ENCODE measurements at places on chromosomes 5 and 9. TPM values are rescaled to one million over a fixed set of nuclear protein-coding genes. Genes with fewer than 3 reads are reported as not detected.

DNA sequence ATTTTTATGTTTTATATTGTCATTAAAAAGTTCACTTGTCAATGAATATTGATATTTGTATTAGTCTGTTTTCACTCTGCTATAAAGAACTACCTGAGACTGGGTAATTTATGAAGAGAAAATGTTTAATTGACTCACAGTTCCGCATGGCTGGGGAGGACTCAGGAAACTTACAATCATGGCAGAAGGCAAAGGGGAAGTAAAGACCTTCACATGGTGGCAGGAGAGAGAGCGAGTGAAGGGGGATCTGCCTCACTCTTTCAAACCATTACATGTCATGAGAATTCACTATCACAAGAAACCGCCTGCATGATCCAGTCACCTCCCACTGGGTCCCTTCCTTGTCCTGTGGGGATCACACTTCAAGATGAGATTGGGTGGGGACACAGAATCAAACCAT lies 27.4 kb downstream of the SRD5A1 start:
- no peak for DNase-seq

- DNase-seq, result no peak
Observed at GRCh38 chr9:125894566-125894965, 147.4 kb downstream of the PBX3 start.

The ARHGEF37 gene
- polyA plus RNA-seq, result 0.74 TPM

DNA sequence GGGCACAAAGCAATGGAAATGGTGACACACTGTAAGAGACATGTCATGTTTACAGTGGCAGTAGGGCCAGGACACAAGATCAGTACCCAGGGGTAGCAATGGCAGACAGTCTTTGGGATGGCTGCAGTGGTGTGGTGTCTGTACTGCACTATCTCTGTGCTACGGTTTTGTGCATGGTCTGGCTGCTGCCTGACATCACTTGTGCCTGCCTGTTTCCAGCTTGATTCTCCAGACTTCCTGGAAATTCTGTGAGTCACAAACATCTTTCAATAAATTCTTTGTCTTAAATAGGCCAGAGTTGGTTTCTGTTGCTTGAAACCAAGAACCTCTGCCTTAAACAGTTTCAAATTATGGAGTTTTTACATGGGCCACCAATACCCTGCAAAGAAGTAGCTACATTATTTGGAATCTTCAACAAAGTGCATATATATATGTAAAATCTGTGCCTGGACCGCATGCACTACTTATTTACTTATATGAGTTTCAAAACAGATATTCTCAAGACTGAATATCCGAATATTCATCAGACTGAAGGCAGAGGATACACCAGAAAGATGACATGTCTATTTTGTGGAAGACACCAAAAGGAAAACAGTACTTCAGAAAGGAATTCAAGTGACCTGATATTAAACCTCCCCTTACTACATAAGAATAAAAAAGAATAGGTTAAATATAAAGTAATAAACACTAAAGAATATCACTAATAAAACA lies 188.1 kb downstream of the RFX3 start:
- no peak for DNase-seq

The SCGB3A2 gene
- not detected for polyA plus RNA-seq

The IFNA17 gene
- not detected for polyA plus RNA-seq

The NEUROG1 gene
- polyA plus RNA-seq, result not detected

DNA sequence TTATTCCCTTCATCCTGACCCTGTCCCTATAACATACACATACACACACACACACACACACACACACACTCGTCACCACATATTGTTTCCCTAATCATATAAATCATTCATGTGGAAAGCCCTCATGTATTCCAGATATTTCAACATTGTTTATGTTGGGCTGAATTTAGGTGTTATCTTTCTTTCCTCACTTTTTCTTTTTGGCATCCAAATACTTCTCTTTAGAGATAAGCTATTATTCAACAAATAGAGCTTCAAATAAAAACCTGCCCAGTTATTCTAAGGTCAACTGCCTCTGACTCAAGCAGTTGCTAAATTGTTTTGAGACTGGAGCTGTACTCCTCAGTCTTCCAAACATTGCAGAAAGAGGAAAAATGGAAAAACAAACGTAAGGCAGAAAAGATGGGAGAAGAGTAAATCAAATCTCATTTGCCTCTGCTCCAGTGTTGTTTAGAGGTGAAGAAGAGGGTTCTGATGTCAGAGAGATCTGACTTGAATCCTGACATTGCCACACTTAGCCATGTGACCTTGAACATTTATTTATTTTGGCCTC lies 215.7 kb downstream of the GAS1 start:
- DNase-seq, result no peak

- DNase-seq, result no peak
Observed at GRCh38 chr9:95101326-95101725, 216.2 kb downstream of the FANCC start.

The OBP2B gene
- not detected for polyA plus RNA-seq

The PPP2R2B gene
- not detected for polyA plus RNA-seq

DNA sequence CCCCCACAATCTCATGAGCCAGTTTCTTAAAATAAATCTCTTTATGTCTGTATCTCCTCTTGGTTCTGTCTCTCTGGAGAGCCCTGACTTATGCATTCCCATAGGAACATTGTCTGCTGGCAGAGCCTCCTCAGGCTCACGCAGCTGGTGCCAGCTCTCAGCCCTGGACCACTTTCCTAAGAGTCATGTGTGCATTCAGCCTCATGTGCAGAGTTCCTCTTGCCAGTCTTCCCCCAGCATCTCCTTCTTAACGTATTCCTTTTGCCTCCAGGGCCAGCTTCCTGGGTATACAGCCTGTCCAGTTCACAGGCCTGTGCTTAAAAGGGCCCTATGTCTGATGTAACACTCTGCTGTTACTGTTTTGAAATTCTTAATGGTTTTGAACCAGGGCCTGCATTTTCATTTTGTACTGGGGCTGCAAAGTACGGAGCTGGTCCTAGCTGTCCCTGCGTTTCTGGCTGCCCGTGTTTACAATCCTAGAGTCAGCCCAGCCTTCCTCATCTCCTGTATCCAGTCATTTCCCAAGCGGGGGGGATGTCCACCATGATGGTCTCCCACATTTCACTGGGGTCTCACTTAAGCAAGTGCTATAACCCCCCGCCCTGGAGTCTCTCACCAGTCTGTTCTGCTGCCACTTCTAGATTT lies 18.1 kb downstream of the ANKRD33B start:
- DNase-seq, result no peak

GRCh38 chr9:20872340-20872977 lies 159.0 kb downstream of the HACD4 start:
- DNase-seq, result peak; percentile 67

The CDH9 gene
- polyA plus RNA-seq, result not detected

The LCN15 gene
- not detected for polyA plus RNA-seq

DNA sequence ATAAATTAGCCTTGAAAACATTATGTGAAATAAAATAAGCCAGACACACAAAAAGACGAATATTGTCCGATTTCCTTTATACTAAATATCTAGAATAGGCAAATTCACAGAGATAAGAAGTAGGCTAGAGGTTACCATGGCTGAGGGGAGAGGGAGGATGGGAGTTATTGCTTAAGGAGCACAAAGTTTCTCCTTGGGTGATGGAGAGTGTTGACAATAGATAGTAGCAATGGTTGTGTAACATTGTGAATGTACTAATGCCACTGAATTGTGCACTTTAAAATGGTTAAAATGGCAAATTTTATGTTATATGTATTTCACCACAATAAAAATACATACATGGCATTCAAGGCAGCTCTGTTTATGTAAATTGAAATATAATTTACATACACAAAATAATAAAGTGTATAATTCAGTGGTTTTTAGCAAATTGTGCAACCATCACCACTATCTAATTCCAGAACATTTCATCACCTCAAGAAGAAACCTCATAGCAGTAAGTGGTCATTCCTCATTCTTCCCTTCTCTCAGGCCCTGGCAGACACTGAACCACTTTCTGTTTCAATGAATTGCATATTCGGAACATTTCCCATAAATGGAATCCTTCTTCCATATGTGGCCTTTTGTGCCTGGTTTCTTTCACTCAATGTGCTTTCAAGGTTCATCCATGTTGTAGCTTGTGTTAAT lies 59.2 kb downstream of the NDST1 start:
- peak; percentile 50 for DNase-seq

- DNase-seq, result peak; percentile 52
Observed at GRCh38 chr9:21434202-21435014, 5.8 kb upstream of the IFNA1 start.

DNA sequence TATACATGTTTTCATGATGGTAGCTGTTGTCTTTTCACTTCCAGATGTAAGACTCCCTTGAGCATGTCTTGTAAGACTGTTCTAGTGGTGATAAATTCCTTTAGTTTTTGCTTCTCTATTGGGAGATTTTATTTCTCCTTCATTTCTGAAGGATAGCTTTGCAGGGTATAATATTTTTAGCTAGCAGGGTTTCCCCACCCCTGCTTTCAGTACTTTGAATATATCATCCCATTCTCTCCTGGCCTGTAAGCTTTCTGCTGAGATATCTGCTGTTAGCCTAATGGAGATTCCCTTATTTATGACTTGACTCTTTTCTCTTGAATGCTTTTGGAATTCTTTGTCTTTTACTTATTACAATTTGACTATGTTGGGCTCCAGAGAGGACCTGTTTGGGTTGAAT lies 211.0 kb downstream of the GDNF start:
- no peak for DNase-seq

DNA sequence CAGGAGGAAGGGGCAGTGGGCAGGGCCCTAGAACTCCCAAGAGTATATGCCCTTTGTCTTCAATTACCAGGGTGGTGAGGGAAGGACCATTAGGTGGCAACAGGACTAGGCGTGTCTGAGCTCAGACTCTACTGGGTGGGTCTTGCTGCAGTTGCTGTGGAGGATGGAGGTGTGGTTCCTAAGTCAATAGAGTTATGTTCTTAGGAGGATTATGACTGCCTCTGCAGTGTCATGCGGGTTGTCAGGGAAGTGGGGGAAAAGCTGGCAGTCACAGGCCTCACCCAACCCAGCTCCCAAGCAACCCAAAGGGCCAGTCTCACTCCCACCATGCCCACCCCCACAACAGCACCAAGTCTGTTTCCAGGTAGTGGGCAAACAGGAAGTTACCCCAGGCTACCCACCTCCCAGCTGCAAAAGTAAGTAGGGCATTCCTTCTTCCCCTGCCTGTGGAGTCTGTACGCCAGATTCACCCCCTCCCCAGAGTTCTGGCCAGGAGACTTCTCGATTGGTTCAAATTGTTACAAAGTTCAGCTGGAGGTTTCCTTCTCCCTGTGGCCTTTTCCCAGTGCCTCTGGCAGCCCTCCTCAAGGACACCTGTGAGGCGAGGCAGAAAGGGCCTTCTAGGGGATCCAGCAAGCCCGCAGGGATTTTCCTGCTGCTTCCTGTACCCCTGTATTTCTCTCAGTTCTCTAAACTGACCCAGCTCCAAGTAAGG lies 145.3 kb downstream of the HINT1 start:
- no peak for DNase-seq

- no peak for DNase-seq
Observed at GRCh38 chr9:19876569-19877316, 87.9 kb upstream of the SLC24A2 start.

GRCh38 chr5:59264639-59265245 lies 628.8 kb downstream of the PDE4D start:
- DNase-seq, result no peak

The FBXW5 gene
- 31.2 TPM for polyA plus RNA-seq

GRCh38 chr5:16461782-16462181 lies 3.8 kb downstream of the ZNF622 start:
- peak; percentile 91 for DNase-seq

DNA sequence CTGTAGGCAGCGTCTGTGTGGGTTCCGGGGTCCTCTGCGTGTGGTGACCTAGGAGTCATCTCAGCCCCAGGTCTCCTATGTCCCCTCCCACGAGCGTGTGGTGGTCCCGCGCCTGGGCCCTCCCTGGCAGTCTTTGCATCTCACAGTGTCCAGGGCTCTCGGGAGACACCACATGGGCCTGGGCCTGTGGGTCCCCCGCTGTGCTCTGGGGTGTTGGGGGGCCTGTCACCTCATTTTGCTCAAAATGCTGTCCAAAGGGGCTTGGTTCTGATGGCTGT lies 27.1 kb downstream of the CEP72 start:
- no peak for DNase-seq

GRCh38 chr5:181108578-181109165 lies 22.3 kb downstream of the OR2V1 start:
- no peak for DNase-seq

GRCh38 chr5:62486672-62487071 lies 74.1 kb downstream of the IPO11 start:
- no peak for DNase-seq

The OTP gene
- not detected for polyA plus RNA-seq

DNA sequence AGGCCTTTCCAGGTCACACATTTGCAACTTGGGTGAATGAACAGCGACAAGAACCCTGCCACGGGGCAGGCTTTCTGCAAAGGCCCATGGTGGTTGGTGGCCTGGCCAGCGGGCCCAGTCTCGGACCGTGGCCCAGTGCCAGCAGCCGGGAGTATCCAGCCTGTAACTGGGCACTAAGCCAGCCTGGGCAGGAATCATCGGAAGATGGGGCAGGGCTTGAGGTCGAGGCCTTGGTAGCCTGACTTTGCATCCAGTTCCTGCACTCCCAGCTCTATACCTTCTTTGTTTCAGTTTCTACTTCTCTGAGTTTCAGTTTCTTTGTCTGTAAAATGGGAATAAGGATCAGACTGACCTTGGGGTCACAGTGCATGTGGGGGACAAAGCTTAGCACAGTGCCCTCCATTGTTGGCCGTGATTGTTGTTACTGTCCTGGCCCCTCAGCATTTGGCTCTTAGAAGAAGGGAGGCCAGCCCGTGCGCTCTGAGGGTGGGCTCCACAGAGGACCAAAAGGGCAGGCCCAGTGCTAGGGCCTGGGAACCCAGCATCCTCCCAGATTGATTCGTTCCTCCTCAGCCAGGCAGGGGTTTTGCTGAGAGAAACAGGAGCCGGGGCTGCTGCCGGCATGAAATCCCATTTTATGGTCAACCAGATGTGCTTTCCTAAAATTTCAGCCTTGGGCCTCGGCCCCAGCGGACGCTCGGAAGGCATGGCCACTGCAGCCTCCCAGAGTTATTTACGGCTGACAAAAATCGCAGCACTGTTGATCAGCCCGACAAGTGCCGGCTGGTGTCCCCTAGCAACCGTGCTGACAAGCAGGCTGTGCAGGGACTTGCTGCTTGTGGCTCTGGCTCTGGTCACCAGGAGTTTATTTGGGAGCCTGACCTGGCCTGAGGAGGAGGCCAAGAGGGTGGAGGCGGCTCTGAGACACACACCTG lies 43.6 kb downstream of the JADE2 start:
- DNase-seq, result no peak

GRCh38 chr5:136007271-136007670 lies 21.5 kb upstream of the TGFBI start:
- DNase-seq, result no peak

DNA sequence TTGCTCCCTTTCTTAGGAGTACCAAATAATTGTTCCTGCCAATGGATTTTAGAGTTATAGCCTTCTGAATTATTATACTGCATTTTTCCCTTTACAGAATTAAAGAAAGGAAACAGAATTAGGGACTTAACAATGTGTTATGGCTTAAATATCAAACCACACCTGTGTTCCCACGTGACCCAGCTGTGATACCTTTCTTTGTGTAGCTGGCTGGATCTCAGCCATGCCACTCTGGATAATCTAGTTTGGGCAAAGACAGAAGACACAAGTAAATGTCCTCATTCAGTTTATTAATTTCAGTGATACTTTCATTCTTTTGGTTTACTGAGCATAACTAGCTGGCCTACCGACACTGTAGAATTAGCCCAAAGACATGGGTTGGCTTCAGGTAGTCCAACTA lies 417.2 kb upstream of the ADAMTS16 start:
- no peak for DNase-seq

- DNase-seq, result no peak
Observed at GRCh38 chr9:87579781-87580541, 82.3 kb downstream of the DAPK1 start.

- DNase-seq, result no peak
Observed at GRCh38 chr5:76930083-76930482, 22.8 kb upstream of the CRHBP start.
